ENCODE measurements at places on chromosomes 13 and 19.

DNA sequence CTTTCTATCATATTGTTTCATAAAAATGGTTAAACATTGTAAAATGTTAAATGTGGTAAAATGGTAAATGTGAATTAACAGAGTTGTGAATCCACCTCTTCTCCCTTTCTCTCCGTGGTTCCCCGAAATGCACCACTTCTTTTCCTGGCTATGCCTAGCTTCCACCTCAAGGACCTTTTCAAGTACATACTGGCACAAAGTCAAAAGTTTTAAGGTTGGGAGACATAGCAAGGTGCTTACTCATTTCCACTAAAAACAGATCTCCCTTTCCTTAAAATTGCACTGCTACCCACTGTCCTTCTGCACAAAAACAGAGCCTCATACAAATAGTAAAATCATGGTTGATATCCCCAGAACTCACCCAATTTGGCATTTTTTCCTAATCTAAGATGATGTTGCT, 558.2 kb downstream of the SLITRK6 start:
- no peak for DNase-seq

DNA sequence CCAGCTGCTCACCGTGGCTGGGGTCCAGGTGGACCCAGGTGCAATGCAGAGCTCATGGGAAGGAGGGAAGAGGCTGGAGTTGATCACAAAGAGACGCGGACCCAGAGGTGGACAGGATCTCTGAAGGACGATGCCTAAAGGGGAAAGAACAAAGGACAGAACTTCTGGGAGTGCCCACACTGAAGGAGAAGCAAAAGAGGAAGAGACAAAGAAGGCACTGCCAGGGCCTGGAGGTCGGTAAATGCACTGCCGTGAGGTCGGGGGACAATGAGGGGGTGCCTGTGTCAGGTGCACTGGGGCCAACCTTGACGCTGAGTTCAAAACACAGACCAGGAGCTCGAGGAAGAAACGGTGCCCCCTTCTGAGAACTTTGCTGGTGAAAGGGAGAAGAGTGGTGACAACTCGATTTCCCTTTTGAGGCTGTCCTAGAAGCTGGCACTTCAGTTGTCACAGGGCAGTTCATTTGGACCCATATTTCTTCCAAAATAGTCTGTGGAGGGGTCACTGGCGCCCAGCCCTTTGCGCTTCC, 55.6 kb downstream of the GJA3 start:
- no peak for DNase-seq

DNA sequence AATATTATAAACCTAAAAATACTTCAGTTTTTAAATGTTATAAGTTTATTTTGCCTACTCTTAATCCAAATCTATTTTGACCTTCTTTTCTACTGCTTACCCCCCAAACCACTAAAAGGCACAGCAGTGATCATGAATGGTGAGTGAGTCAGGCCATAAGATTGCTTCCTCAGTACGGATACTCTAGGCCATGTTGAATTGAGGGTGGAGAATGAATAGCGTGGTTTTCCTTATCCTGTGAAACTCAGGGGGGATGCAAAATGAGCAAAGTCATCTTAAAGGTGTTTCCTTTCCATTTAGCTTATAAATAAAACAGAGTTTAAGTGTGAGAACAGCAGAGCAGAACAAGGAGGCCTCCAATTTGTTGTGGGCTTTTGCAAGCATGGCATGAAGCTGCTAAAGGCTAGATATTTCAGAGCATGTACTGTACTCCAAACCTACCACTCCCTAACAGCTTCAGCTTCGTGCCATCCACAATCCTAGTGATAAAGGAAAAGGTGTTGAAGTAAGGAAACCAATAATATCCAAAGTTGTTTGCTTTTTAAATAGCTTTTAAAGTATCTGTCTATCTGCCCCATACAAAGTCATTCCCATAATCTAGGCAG, 25.0 kb downstream of the SERPINE3 start:
- no peak for DNase-seq

DNA sequence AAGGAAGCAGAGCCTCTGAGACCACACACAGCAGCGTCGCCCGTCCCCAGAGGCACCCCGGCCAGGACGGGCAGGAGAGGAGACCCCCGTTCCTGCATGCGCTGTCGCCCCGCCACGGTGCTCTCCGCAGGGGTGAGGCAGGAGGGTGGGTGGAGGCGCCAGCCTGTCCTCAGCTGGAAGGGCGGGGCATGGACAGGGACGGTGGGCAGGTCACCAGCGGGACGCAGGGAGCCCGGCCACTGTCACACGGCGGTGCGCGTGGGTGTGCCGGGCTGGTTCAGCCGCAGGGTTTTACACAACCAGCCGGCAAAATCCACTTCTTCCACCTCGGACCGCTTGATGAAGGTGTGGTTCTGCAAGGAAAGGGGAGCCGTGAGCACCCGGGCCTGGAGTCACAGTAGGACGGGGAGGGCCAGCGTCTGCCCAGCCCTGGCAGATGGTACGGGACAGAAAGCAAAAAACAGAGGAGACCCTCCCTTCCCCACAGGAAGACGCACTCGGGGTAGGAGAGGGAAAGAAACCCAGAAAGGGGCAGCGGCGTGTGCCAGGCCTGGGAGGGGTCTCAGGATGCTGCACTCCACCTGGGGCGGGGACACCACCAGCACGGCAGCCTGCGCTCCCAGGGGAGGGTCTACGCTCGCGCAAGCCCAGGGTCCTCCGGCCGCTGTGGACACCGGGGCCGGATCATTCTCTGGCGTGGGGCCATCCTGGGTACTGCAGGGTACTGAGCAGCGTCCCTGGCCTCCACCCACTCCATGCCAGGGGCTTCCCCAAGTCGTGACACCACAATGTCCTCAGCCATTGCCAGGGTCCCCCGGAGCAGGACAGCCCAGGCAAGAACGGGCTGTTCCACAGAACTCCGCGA, 23.9 kb upstream of the ZBTB7A start:
- no peak for DNase-seq

GRCh38 chr13:38498271-38498670, 148.6 kb downstream of the UFM1 start:
- no peak for DNase-seq

GRCh38 chr13:29538652-29539040, 56.8 kb downstream of the SLC7A1 start:
- DNase-seq = no peak

DNA sequence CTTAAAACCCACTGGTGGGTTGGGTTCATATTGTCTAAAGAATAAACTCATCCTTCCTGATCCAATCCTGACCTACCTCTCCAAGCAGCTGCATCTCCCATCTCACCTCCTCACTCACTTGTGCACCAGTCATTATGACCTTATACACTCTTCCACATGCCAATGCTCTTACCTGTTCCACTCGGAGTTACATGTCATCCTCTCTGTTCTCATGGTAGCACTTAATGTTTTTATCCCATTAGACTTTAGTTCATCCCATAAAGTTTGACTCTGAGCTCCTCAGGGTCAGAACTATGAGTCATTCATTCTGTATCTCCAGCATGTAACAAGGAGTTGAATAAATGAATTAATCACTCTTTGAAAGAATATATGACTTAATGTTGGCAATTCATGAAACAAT, 330.2 kb downstream of the KLF12 start:
- no peak for DNase-seq

All from NCI-H526 (cell line).